NCI-H510A treated with DMSO at 0.1 percent for 48 hours (cell line): ENCODE measurements at places on chromosomes 16 and 17.
A peak's percentile ranks its signal among the peaks of the same experiment; 100 is the strongest.

GRCh38 chr17:49110509-49110908, 22.1 kb upstream of the B4GALNT2 start:
- DNase-seq: no peak

GRCh38 chr17:36034127-36034526, 16.4 kb upstream of the CCL23 start:
- DNase-seq: no peak

- no peak for DNase-seq
Measured at GRCh38 chr16:87661561-87661960, 59.3 kb downstream of the JPH3 start.

DNA sequence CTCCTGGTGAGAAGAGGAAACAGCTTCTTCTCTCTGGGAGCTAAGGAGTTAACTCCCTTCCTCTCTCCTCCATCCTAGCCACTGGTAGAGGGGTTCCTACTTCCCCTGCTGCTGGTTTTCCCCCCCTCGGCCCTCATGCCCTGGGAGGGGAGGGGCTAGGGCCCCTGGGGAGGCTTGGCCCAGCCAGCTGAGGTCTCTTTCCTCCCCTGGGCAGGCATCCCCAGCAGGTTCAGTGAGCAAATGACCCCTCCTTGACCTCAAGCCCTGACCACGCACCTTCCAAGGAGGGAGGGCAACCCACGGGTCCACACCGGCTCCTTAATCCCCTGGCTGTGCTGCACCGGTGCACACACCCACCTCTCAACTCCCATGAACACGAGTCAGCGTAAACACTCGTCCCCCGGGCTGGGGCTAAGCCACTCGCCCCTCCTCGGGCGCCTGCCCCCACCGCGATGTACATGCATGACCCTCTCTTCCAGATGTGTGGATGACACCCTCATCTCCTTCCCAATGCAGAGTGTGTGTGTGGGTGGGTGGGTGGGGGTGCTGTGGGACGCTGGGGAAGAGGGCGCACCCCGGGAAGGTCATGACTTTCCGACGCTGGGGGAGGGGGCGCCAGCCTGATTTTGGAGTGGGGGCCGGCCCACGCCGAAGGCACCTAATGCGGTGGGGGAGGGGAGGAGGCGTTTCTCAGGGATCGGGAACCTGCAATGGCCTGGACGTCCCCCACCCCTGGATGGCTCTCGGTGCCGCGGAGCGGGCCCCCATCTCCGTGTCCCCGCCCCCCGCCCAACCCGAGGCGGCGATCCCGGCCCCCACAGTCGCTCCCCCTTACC, 33.7 kb downstream of the SRCIN1 start:
- DNase-seq: no peak

DNA sequence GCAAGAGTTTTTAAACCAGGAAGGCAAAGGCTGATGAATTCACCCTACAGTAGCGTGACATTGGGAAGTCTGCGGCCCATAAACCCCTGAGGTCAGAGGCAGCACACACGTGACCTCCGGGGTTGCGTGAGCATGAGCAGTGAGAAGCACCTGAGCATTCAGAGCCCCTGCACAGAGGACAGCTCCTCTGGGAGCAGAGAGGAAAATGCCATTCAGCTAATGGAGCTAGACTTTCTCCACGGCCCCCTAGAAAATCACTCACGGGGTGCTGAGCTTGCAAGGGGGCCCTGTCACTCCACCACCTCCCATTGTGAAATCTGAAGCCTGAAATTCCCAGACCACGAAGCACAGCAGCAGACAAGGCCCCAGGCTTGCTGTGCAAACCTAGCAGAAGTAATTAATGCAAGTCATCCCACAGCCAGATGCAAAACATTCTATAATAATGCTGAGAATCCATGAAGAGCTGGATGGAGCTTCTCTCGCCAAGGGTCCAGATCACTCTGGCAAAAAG, 114.9 kb upstream of the RCVRN start:
- DNase-seq: no peak

GRCh38 chr17:55524440-55525220, 13.4 kb upstream of the SMIM36 start:
- DNase-seq: no peak

- peak; percentile 74 for DNase-seq
Measured at GRCh38 chr17:58249270-58250133, 11.1 kb downstream of the LPO start.

DNA sequence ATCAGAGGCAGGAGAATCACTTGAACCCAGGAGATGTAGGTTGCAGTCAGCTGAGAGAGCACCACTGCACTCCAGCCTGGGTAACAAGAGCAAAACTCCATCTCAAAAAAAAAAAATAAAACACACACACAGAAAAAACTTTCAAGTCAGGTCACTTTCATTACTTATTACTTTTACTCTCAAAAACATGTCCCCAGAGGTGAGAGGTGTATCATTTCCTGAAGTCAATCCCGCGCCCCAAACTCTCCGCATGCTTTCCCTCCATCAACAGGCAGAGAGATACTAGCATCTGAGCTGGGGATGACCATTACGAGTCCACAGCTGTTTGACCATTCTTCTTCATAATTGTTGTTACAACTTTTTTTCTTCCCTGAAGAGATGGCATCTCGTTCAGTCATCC, 48.7 kb downstream of the YWHAE start:
- DNase-seq: no peak

DNA sequence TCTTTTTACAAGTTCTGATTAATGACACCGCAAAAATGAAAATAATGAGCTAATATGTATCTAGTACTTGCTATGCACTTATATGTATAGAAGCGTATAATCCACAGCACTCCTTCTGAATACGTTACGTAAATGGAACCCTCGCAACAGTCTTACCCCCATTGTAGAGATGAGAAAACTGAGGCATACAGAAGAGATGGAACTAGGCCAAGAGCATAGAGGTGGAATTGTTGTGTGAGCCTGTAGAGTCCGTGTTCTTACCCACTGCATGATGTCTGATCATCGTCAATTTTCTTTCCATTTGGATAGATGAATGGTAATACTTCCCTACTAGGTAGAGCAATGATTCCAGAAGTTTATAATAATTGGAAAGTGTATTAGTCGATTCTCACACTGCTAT, 394.1 kb downstream of the WWOX start:
- no peak for DNase-seq
